ENCODE measurements at places on chromosomes 16 and 17. TPM values are rescaled to one million over a fixed set of nuclear protein-coding genes. Genes with fewer than 3 reads are reported as not detected.

The AANAT gene
- total RNA-seq = not detected

DNA sequence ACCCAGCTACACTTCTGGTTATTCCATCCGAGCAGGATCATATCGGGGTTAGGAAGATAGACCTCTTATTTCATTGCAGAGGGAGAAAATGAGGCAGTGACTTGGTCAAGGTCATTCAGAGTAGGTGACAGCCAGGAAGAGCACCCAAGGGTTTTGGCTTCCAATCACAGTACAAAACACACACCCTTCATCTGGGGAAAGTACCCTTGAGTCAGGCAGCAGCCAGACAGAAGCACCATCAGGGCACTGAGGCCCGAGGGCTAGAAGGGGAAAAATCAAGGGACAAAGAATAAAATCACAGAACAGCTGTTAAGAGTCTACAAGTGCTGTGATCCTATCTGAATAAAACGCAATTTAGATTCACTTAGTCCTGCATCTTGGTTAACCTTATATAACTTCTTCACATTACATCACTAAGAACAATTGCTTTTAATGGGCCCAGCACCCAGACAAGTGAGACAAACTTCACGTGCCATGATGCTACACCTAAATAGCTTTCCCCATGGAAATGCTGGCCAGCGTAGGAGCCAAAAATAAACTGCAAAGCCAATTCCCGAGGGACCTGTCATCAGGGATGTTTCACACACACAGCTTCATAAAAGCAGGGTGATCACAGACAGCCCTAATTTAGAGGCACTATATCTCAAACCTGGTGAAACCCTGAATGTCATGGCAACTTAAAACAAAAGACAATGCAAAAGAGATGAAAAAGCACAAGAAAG is 4.9 kb downstream of the UBE2O start:
- DNase-seq = peak; percentile 70

DNA sequence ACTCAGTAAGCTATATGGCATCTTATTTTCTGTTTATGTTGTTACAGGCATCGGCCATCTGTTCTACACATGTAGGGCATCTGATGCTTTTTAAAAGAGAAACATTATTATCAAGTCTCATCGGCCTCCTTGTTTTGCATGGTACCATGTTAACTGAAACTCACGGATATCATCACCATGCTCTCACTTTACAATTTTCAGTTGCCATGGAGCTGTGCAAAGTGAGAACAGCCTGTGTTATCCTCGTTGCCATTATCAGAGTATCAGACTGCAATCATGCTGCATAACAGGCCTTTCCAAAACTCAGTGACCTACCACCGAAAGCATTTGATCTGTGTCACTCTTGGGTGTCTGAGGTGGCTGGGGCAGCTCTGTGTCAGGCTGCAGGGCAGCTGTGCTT is 110.3 kb downstream of the C17orf67 start:
- DNase-seq = no peak

GRCh38 chr16:3577302-3577752 is at the start of gene NLRC3:
Gene NLRC3 (minus strand): TSS chr16:3577403. CDS start chr16:3565036, 12,367 bp downstream.
- no peak for DNase-seq

GRCh38 chr17:80605326-80606066 is 60.9 kb downstream of the RPTOR start:
- DNase-seq = no peak

GRCh38 chr17:52696362-52696761 is 537.8 kb upstream of the CA10 start:
- DNase-seq = no peak

- DNase-seq = no peak
Measured at GRCh38 chr16:474420-475122, 49.1 kb downstream of the RAB11FIP3 start.
